ENCODE measurements at places on chromosomes 3 and 15.

- no peak for DNase-seq
These were observed 235.1 kb downstream of the CD47 start for GRCh38 chr3:107855710-107856109.

GRCh38 chr3:9396301-9396631, 1.1 kb upstream of the SETD5 start:
- no peak for DNase-seq

- no peak for DNase-seq
These were observed 159.8 kb downstream of the ALCAM start for GRCh38 chr3:105526360-105527111.

GRCh38 chr3:13648060-13649001, 99.4 kb downstream of the FBLN2 start:
- peak; percentile 55 for DNase-seq

DNA sequence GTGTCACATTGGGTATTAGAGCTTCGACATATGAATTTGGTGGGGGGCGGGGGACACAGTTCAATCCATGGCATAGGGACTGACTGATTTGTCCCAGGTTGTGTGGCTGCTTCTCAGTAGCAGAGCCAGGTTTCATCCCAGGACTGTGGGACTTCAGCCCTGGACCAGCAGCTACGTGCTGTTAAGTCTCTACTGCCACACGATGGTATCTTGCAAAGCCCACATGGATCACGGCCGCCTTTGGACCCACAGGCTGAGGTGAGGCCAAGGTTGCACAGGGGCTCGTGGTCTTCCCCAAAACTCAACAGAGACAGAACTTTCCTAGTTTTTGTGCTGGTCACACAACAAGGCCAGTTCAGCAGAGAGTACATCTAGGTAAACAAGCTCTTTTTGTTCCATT, 97.4 kb downstream of the LRRK1 start:
- DNase-seq: no peak

GRCh38 chr3:41176596-41176995, 22.7 kb upstream of the CTNNB1 start:
- no peak for DNase-seq

- DNase-seq: no peak
These were observed 75.6 kb upstream of the SYNPR start for GRCh38 chr3:63202529-63202928.

DNA sequence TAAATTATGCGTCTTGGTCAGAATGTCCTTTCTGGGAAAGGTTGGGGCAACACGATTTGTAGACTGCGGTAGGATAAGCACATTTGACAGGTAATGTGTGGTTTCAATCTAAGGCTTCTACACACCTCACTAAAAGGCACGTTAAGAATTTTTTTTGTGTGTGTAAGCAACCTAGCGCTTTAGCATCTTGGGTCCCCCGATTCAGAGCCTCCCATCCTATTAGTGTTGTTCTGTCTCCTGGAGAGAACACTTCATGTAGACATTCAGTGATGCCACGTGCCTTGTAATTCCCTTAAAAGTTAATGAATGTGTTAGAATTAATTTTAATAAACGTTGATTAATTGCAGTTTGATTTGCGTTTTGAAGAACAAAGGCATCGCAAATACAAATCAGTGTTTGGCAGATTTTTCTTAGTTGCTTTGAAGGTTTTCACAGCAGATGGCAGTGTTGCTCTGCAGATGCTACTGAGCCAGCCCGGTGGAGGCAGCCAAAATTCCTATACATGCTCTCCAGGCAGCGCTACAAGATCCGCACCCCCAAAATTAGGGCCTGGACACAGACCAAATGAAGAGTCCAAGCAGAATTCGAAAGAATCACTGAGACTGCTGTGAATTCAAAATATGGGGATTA, 63.5 kb downstream of the OTOL1 start:
- DNase-seq: no peak

DNA sequence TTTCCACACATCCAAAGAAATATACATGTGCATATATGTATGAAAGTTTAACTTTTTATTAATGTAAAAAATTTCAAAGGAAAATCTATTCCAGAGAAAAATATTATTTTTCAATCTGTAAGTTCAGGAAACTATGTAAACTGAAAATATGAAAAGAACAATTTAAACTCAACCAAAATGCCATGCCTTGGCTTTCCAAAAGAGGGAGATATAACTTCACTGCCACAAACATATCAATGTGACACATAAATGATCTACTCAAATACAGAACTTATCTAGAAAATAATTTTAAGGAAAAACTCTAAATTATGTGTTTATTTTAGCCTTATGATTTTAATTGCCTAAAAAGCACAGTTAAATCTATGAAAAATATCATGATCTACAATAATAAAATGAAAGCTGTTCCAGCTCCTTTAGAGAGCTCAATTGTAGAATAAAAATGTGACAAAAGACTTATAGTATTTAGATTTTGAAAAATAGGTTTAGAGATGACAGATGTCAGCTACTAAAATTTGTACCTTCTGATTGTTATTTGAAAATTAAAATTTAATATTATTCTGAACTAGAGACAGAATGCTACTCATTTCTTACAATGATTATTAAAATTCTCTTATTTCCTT, 94.8 kb downstream of the GBE1 start:
- DNase-seq: no peak

DNA sequence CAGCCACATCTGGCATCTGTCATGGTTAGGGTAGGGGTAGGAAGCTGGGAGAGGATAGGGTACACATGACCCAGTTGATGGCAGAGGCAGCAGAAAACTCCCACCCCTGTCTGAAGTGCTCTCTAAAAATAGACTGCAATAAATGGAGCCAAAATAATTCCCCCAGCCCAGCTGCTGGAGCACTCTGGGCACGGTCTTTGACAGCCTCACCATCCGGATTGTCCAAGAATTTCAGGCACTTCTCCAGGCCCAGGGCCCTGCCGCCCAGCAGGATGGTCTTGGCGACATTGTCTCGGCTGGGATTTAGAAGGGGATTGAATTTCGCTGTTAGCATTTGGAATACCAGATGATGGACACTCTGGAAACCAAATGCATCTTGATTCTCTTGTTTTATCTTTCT, 103.7 kb downstream of the IQSEC1 start:
- DNase-seq: no peak

- DNase-seq: no peak
These were observed 353.2 kb upstream of the ATP11B start for GRCh38 chr3:182440101-182440500.

GRCh38 chr15:63353887-63354286, 27.8 kb downstream of the CA12 start:
- no peak for DNase-seq

- DNase-seq: no peak
These were observed 1146.6 kb downstream of the ROBO1 start for GRCh38 chr3:78621061-78621716.

GRCh38 chr3:149042789-149043386, 43.4 kb downstream of the HLTF start:
- DNase-seq: no peak

GRCh38 chr3:183018421-183019192, 38.3 kb upstream of the DCUN1D1 start:
- DNase-seq: no peak

DNA sequence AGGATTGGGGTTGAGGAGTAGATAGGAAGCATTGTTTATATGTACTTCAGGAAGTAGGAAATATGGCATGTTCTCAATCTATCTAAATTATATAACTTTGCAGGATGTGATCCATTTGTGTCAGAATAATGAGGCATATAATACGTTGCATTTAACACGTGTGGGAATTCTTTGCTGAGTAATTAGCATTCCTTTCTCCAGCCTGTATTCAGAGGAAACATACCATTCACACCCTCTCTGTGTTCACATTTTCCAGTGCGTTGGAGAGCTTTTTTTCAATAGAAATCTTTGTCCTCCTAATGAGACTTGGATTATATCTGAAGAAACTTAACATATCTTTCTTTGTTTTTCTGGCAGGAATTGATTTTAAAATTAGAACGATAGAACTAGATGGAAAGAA, 33.0 kb upstream of the APH1B start:
- no peak for DNase-seq

DNA sequence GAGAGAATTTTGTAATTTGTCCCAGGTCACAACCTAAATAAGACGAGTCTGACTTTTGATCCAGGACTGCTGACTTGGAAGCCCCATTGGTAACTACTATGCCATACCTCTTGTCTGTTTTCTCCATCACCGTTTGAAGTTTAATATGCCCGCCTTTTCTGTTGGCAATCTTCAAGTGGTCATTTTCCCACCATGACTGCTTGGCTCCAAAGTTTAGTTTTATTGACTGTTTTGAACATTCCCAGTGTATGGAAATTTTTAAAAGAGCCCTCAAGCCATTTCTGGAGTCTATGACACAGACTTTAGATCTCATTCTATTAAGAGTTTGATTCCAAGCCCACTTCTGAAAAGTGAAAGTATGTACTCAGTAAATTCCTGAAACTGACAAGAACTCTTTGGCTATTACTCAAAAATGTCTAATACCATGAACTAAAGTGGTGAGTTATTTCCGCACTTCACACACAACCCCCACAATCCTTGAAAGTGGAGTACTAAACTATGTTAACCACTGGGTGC, 136.7 kb upstream of the ADAMTS9 start:
- DNase-seq: no peak

DNA sequence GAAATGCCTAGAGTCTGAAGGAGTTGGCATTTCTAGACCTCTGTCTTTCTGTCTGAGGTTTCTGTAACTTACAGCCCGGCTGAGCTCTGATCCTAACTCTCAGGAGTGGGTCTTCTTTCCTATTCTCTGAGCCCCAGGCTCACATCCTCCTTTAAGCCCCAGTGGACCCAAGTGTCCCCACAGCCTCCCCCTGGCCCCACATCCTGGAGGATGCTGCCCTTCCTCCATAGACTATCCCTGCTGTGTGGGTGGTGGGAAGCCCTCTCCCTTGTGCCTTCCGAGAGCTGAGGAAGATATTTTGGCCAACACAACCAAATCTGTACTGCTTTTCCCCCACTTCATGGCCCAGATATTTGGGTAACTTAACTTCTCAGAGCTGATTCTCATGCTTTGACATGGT, 151.3 kb downstream of the LRTM1 start:
- DNase-seq: no peak
